Stimulated activated CD4-positive, alpha-beta T cell treated with anti-CD3 and anti-CD28 coated beads, Interleukin-2, amount 100 ng/mL, for 4 hours (primary cell): ENCODE measurements at places on chromosomes 2 and 18.
A peak's percentile ranks its signal among the peaks of the same experiment; 100 is the strongest.

DNA sequence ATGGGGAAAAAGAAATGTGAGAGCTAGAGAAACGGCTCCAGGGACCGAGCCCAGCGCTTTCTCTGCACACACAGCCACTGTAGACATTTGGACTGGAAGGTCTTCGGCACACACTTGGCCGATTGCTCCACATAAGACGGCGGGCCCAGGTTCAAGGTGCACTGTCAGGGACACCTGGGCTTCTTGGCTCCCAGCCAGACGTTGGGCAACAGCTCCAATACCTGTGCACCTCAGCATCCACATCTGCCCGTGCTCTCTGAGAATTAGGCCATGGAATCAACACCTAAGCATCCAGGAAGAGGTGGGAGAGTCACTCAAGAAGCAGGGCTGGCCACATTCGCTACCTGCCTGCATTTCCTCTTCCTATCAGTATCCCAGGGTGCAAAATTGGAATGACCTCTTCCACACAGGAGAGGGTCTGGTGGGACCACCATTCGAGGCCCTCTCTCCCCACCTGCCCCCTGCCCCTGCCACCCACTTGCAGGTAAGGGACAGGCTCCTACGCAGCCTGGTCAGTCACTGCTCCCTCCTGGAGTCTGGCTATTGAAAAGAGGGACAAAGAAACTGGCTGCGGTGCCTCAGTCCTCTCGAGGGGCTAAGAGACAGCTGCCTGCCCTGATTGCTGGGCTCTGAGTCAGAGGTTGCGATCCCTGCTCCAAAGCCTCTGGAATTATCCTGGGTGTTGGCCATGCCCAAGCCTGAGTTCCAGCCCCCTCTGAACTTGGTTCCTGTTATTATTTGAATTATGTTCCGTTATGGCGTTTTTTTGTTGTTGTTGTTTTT lies 40.1 kb upstream of the TAF1B start:
- DNase-seq, result no peak

- DNase-seq, result peak; percentile 77
These were observed 46.1 kb upstream of the PLB1 start for GRCh38 chr2:28449488-28450395.

GRCh38 chr2:53317861-53318260 lies 449.7 kb upstream of the CHAC2 start:
- DNase-seq, result no peak

DNA sequence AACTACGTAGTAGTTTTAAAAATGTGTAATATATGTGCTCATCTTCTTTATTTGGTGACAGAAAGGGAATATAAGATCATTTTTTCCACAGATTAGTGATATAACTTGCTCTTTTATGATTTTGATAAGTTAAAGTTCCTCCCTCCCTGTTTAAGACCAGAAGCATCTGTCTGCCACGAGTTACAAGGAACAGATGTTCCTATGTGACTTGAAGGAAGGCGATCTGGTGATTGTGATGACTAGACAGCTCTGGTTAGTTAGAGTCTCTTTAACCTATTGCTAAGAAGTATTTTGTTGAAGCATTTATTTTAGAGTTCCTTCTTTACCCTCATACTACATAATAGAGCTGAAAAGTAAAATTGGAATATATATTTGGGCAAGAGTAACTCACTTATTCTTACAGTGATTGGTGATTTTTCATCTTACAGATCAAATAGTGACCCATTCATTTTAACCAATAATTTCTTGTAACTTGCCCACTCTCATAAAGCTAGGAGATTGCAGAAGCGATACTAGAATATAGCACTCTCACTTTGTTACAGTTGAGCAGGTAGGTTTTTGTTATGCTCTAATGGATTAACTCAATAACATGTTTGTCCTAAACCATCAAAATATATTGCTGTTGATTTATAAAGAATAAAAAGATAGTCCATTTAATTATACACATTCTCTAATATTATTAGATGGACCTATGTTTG lies 218.7 kb downstream of the SLC4A10 start:
- DNase-seq, result no peak

DNA sequence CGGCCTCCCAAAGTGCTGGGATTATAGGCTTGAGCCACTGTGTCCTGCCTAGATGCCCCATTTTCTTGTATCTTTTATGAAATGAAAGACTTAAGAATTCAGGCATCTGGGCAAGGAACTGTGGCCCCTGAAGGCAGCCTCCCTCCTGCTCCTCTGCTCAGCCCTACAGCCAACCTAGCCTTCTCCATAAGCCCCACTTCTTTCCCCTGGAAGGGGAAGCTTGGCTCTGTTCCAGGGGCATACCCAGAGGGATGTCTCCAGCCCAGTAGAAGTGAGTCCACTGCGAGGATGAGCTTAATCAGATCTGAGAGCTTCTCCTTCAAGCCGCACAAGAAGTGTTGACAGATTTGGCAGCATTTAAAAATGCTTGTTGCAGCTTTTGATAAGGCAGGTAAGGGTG lies 39.7 kb downstream of the RHOB start:
- DNase-seq, result no peak

- DNase-seq, result no peak
These were observed 127.0 kb upstream of the NPAS2 start for GRCh38 chr2:100692906-100693305.
